ENCODE measurements at places on chromosomes 1 and 21. TPM values are rescaled to one million over a fixed set of nuclear protein-coding genes. Genes with fewer than 3 reads are reported as not detected.

NECTIN4 gene
- 0.11 TPM for polyA plus RNA-seq

GRCh38 chr21:32044205-32045180, 171.7 kb downstream of the HUNK start:
- peak; percentile 49 for DNase-seq

- DNase-seq = peak; percentile 47
Measured at GRCh38 chr21:34844013-34844923, 175.5 kb downstream of the CLIC6 start.

DNA sequence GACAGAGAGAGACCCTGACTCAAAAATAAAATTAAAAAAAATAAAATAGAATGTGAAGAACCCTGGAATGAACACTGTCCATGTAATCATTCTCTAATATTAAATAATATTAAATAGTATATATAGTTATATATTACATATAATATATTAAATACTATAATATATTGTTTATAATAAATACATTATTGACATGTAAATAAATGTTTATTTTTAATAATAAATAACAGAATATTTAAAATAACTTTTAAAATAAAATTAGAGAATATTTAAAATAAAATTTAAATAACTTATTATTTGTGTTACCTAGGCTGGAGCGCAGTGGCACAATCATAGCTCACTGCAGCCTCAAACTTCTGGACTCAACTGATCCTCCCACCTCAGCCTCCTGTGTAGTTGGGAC, 32.1 kb downstream of the TRAF5 start:
- DNase-seq = no peak

DNA sequence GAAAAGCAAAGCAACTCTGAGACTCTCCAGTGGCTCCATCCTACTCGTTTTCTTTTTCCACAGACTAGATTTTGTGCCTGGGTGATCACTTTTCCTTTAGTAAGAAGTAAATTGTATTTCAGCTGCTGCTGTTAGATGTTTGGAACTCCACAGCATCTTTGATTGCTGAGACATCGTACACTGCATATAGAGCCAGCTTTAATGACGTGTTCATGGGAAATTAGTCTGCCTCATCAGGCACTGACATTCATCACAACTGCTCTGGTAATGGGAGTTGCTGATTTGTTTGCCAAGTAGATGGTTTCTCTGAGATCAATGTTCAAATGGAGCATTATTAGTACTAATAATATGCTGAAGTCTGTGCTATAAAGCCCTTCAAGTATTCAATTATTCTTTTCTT, 573.8 kb upstream of the NR5A2 start:
- no peak for DNase-seq

- no peak for DNase-seq
Measured at GRCh38 chr1:8813016-8813763, 4.2 kb downstream of the RERE start.

DNA sequence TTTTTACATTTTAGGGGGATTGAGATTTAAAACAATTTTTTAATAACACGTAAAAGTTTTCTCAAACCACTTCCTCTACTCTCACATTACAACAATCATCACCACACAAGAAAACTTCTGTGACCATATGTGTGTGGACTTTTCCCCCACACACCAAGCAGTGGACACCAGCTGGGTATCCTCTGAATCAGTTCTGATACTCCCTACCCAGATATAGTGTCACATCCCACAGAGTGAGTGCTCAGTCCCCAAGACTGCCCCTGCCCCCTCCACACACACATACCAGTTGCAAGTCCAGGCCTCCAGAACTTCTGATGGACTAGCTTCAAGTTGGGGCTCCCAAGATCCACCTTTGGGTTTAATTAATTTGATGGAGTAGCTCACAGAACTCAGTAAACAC, 53.3 kb upstream of the QSOX1 start:
- DNase-seq = no peak

DNA sequence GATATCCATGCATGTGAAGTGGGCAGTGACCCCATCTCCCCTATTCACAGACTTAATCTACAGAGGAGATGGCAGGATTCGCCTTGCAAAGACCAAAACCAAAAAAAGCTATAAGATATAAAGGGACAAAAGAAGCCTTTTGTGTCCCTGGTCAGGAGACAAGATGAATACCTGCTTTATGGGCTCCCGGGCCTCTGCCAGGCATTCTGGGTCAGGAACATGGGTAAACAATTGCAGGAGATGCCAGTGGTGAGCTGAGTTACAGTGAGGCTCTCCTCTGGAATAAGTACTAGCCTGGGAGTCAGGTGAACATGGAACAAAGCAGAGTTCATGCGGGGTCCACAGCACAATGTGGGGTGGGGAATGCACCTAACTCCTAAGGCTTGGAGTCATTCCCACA, 4.7 kb downstream of the SLC9A1 start:
- no peak for DNase-seq

GRCh38 chr1:1013922-1014648, 788 bp downstream of the ISG15 start:
- no peak for DNase-seq

DNA sequence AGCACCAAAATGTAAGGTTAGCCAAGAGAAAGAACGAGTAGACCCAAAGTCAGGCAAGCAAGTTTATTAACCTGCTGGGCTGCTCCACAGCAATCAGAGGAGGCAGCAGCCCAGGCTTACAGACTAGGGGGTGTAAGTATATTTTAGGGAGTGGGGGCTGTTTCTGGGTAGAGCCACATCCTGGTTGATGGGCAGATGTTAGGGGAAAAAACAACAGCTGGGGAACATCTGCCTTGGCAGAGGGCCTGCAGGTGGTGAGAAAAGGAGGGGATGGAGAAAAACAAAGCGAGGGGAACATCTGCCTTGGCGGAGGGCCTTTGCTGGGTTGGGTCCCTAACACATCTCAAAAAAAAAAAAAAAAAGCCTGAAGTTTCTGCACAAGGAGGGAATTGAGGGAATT, 9.7 kb upstream of the ZBTB48 start:
- DNase-seq = no peak

Data from muscle of back (tissue), 13 donors.